ENCODE measurements at places on chromosomes 3 and 15.

DNA sequence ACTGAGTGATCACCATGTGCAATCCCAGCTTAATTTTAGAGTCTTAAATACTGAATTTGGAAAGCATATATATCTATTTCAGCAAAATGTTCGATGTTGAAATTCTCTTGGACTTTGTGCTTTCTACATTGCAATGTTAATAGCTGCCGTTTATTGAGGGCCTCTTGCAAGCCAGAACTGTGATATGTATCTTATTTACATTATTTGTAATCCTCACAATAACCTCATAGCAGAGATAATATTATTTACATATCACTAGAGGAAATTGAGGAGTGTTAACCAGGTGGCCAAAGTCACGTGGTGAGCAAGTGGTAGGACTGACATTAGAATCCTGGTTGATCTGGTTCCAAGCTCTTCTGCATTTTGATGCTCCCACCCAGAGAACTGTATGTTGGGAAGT is 254.1 kb downstream of the SLC9A9 start:
- no peaks in the 10 kb centered on the region for H3K27me3 ChIP-seq
- H3K27ac ChIP-seq = no peak overlapping the region
- H3K36me3 ChIP-seq = no peaks in the 10 kb centered on the region
- H3K4me3 ChIP-seq = no peak overlapping the region
- no peak for DNase-seq

- no peaks in the 10 kb centered on the region for H3K4me1 ChIP-seq
- H3K36me3 ChIP-seq = peaks cover 3% of the 10 kb centered on the region
- H3K27me3 ChIP-seq = no peaks in the 10 kb centered on the region
- peak overlapping the region; percentile 78 for H3K4me3 ChIP-seq
Observed at GRCh38 chr3:156675830-156676767, 1.7 kb downstream of the TIPARP start.

DNA sequence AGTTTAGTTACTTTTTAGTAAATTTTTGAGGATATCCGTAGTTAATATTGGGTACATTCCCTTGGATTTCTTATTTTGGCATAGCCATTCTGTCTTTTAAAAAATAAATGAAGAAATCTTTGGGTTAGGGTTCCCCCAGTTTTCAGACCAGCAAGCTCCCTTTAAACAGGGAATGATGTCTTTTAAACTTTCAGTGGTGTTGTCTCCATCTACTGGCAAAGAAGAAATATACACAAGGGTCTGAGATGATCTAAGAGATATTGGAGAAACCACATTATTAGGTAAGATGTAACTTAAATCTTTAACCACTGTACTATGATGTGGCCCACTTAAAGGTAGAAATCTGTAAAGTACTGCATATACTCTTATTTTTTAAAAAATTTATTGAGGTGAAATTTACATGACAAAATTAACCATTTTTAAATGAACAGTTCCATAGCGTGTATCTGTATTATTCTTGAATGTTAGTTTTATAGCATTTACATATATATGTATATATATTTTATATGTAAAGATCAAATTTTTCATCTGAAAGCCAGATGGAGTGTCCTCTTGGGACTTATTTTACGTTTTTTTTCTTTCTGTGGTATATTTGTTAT is 35.1 kb upstream of the EIF3J start:
- peaks cover 20% of the 10 kb centered on the region for H3K36me3 ChIP-seq
- H3K27ac ChIP-seq = no peak overlapping the region
- H3K27me3 ChIP-seq = no peaks in the 10 kb centered on the region
- H3K4me1 ChIP-seq = no peaks in the 10 kb centered on the region
- no peak for DNase-seq
- no peak overlapping the region for H3K4me3 ChIP-seq

DNA sequence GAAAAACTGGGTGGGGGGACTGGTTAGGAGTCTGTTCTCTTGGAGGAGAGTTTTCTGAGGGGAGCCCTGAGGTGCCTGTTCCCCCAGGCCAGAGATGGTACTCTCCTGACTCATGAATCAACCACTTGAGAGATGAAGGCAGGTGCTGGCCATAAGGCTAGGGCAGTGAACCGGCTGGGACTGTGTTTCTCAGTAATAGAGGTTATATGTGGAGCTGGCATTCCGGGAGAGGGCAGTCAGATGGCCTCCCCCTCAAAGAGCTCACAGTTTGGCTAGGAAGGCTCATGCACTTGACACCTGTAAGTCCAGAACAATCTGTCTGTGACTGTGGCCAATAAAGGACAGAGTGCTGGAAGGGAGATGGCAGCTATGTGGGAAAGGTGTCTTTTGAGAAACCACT is 10.0 kb upstream of the SCN10A start:
- no peak for DNase-seq
- H3K4me3 ChIP-seq = no peak overlapping the region
- H3K4me1 ChIP-seq = no peaks in the 10 kb centered on the region
- H3K27me3 ChIP-seq = no peaks in the 10 kb centered on the region

DNA sequence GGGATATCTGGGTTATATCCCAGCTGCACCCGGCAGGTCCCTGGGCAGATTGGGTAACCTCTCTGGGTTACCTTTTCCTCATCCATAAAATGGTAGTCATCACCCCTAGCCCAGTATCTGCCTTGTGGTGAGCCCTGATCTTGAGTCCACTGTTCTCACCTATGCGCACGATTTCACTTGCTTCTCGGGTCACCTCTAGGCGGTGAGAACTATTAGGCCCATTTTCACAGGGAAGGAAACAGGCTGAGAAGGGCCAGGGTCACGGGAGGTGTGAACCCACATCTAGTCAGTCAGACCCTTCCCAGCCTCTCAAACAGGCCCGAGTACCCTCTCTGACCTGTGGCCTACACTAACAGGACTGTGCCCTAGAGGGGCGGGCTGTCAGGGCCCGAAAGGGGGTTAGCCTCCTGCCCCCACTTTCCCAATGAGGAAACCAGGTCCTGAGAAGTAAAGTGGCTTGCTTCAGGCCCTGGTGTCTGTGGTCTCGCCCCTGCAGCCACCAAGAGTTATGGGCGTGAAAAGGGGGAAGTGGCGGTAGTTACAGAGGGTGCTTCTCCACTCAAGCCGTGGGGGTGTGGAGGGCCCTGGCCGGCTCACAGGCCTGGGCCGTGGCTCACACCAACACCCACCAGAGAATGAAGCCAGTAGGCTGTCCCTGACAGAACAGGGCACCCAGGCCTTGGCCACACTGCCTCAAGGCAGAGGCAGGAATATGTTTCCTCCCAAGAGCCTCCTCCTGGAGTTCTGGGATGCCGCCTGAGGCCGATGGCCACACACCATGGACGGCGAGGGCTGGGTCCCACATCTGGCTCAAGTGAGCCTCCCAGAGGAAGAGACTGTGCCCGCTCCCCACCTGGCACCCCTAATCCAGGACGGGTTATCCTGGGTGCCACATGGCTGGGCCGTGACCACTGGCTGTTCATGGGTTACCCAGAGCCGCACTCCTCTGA is 19.5 kb downstream of the PSTPIP1 start:
- H3K4me3 ChIP-seq = no peak overlapping the region
- H3K36me3 ChIP-seq = no peaks in the 10 kb centered on the region
- peaks cover 4% of the 10 kb centered on the region for H3K4me1 ChIP-seq
- no peaks in the 10 kb centered on the region for H3K27me3 ChIP-seq
- no peak for DNase-seq
- H3K27ac ChIP-seq = no peak overlapping the region

GRCh38 chr3:10330319-10330718 is 9.4 kb upstream of the SEC13 start:
- no peak overlapping the region for H3K4me3 ChIP-seq
- H3K27me3 ChIP-seq = peaks cover 4% of the 10 kb centered on the region
- DNase-seq = no peak

DNA sequence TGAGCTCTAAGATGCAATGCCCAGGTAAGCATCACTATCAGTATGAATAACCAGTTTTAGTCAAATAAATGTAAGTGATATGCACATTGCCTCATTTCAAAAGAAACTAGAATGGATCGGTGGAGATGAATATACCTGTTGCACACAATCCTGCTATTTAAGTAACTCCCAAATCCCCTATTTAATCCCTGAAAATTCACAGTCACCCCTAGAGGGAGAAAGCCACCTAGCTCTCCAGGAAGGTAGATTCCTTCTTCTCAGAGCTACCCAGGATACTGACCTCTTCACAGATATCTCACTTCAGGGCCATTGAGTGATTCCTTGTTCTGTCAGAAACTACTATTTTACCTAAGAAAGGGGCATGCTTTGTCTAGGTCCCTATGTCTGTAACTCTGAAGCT is 11.7 kb downstream of the LSAMP start:
- H3K4me3 ChIP-seq = no peak overlapping the region
- H3K27ac ChIP-seq = no peak overlapping the region
- no peak for DNase-seq
- no peaks in the 10 kb centered on the region for H3K36me3 ChIP-seq

- no peaks in the 10 kb centered on the region for H3K4me1 ChIP-seq
- no peak overlapping the region for H3K4me3 ChIP-seq
- H3K27ac ChIP-seq = no peak overlapping the region
- no peaks in the 10 kb centered on the region for H3K36me3 ChIP-seq
Observed at GRCh38 chr3:128973988-128974564, 19.8 kb downstream of the CFAP92 start.

DNA sequence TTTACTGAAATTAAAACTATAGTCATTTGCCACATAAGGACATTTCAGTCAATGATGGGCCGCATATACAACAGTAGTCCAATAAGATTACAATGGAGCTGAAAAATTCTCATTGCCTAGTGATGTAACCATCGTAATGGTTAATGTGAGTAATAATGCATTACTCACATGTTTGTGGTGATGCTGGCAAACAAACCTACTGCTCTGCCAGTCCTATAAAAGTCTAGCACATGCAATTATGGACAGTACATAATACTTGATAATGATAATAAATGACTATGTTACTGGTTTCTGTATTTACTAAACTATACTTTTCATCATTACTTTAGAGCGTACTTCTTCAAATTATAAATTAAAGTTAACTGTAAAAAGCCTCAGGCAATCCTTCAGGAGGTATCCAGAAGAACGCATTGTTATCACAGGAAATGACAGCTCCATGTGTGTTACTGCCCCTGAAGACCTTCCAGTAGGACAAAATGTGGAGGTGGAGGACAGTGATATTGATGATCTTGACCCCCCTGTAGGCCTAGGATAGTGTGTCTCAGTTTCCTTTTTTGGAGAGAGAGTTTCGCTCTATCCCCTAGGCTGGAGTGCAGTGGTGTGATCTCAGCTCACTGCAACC is 102.7 kb downstream of the ATP1B3 start:
- H3K4me1 ChIP-seq = no peaks in the 10 kb centered on the region
- no peaks in the 10 kb centered on the region for H3K27me3 ChIP-seq

- H3K4me1 ChIP-seq = no peaks in the 10 kb centered on the region
- no peaks in the 10 kb centered on the region for H3K36me3 ChIP-seq
- no peak overlapping the region for H3K27ac ChIP-seq
- no peak for DNase-seq
Observed at GRCh38 chr3:11435440-11436165, 163.4 kb downstream of the ATG7 start.

- H3K4me3 ChIP-seq = no peak overlapping the region
- no peaks in the 10 kb centered on the region for H3K27me3 ChIP-seq
- no peak overlapping the region for H3K27ac ChIP-seq
- no peaks in the 10 kb centered on the region for H3K4me1 ChIP-seq
- H3K36me3 ChIP-seq = no peaks in the 10 kb centered on the region
- no peak for DNase-seq
Observed at GRCh38 chr3:143098032-143098764, 21.4 kb upstream of the CHST2 start.

- H3K27me3 ChIP-seq = no peaks in the 10 kb centered on the region
- H3K4me1 ChIP-seq = peaks cover 8% of the 10 kb centered on the region
- DNase-seq = no peak
- no peak overlapping the region for H3K4me3 ChIP-seq
- no peak overlapping the region for H3K27ac ChIP-seq
Observed at GRCh38 chr3:47012342-47013230, 33.1 kb downstream of the NBEAL2 start.

DNA sequence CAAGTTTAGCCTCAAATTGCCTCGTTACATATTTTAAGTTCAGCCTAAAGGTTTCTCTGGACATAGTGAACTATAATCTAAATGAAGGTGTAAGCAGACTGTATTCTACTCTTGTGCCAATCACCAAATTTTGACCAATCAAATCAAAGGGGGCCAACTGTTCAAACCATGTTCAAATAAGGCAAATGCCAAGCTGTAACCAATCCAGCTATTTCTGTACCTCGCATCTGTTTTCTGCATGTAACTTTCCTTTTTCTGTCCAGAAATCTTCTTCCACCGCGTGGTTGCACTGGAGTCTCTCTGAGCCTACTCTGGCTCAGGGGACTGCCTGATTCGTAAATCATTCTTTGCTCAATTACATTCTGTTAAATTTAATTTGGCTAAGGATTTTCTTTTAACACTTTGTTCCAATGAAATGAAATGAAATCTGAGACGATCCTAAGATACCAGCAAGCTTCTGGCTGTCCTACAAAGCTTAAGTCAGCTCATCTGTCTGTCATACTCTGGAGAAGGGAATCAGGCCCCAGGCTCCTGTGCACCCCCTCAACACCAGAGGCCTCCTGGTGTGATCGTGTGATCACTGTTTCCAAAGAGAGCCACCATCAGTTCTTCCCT is 53.2 kb upstream of the ZNF148 start:
- H3K27me3 ChIP-seq = no peaks in the 10 kb centered on the region
- no peak overlapping the region for H3K4me3 ChIP-seq
- no peaks in the 10 kb centered on the region for H3K4me1 ChIP-seq
- H3K27ac ChIP-seq = no peak overlapping the region
- no peaks in the 10 kb centered on the region for H3K36me3 ChIP-seq
- no peak for DNase-seq

- no peak overlapping the region for H3K27ac ChIP-seq
- no peaks in the 10 kb centered on the region for H3K36me3 ChIP-seq
- DNase-seq = no peak
- H3K27me3 ChIP-seq = no peaks in the 10 kb centered on the region
- H3K4me1 ChIP-seq = no peaks in the 10 kb centered on the region
Observed at GRCh38 chr3:23383875-23384274, 180.7 kb downstream of the UBE2E2 start.

- no peak for DNase-seq
- H3K36me3 ChIP-seq = no peaks in the 10 kb centered on the region
- peaks cover 1% of the 10 kb centered on the region for H3K27me3 ChIP-seq
- no peaks in the 10 kb centered on the region for H3K4me1 ChIP-seq
Observed at GRCh38 chr3:130789782-130790322, 43.2 kb upstream of the PIK3R4 start.

DNA sequence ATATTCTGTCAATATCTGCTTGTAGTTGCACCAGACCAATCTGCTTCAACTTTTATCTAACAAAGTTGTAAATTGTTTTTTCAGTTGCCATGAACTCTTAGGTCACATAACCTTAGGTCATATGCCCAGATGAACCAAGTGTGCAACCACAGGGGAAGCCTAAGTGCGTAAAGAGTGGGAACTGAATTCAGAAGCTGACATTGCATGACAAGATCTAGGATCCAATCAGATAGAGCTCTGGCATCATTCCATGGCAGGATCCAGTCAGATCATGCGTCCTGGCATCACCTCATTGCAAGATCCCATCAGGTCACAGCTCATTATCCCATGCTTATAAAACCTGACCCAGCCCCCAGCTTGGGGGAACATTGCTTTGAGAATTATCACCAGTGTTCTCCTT is 18.9 kb upstream of the IFT57 start:
- no peak overlapping the region for H3K27ac ChIP-seq
- no peaks in the 10 kb centered on the region for H3K4me1 ChIP-seq
- no peaks in the 10 kb centered on the region for H3K36me3 ChIP-seq
- no peak for DNase-seq
- H3K27me3 ChIP-seq = no peaks in the 10 kb centered on the region
- H3K4me3 ChIP-seq = no peak overlapping the region

Data from H1 (cell line).